ENCODE measurements at places on chromosomes 2 and 18. TPM values are rescaled to one million over a fixed set of nuclear protein-coding genes. Genes with fewer than 3 reads are reported as not detected.

The SERPINB12 gene
- total RNA-seq = not detected

The FZD7 gene
- total RNA-seq = 0.30 TPM

The DES gene
- total RNA-seq = not detected

The TMEM247 gene
- not detected for total RNA-seq

The EHD3 gene
- 3.9 TPM for total RNA-seq

The ZFP36L2 gene
- 501 TPM for total RNA-seq

The TMEM198 gene
- total RNA-seq = 0.77 TPM

The UGT1A8 gene
- total RNA-seq = not detected

The FAM161A gene
- 2.1 TPM for total RNA-seq

The CNGA3 gene
- total RNA-seq = not detected

The C18orf54 gene
- 0.92 TPM for total RNA-seq

The ANKRD62 gene
- not detected for total RNA-seq

DNA sequence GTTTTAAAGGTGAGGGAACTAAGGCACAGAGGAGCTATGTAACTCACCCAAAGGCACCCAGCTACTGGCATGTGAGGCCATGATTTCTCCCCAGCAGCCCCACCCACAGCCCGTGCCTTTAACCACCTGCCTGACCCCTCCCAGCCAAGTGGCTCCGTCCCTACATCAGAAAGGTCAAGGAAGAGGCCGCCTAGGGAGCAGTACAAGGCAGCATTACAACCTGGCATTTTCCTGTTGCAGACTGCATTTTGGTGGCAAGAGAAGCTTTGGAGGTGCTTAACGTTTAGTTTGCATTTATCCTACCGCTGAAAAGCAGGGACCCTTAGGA lies 17.5 kb downstream of the STEAP3 start:
- no peak overlapping the region for H3K4me3 ChIP-seq
- peaks cover 4% of the 10 kb centered on the region for H3K4me1 ChIP-seq
- no peak overlapping the region for H3K27ac ChIP-seq
- no peak for DNase-seq
- no peaks in the 10 kb centered on the region for H3K36me3 ChIP-seq

DNA sequence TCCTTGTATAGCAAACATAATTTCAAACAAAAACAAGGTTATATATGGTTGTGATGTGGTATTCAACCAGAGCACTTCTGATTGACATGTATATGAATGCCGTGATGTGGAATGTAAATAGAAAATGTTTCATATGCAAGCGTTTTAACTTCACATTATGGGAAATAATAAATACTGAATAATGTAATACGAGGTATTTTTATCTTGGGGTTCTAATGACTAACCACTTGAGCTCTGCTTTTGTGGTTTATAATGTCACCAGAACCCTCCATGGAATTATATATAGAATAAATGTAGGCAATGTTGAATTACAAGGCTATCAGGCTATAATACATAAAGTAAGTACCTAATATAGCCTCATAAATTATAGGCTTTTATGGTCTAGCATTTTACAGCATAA lies 72.4 kb downstream of the ZNF521 start:
- H3K4me1 ChIP-seq = peaks cover 2% of the 10 kb centered on the region
- H3K27me3 ChIP-seq = no peaks in the 10 kb centered on the region
- no peak for DNase-seq
- H3K4me3 ChIP-seq = no peak overlapping the region
- H3K27ac ChIP-seq = no peak overlapping the region

DNA sequence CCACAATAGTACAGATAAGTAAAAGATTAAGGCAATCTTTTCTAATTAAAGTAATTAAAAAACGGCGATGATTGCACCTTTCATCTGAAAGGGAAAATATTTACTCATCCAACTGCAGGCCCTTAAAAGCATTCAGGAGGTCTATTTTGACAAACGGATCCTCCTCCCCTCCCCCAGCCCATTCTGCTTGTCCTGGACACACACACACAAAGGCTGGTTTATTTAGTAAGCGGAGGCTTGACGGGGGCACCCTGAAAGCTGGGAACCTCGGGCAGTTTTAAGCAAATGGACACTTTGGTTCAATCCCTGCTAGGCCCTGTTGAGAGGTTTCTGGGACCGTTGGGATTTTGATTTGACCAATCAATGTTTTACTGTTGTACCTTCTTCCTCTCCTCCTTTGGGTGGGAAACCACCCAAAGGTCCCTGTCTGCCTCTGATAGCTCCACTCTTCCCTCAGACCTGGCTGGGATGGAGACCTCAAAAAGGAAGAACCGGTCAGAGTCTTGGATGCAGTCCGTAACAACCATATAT lies 135.8 kb upstream of the HAAO start:
- H3K36me3 ChIP-seq = peaks cover 2% of the 10 kb centered on the region
- no peak overlapping the region for H3K27ac ChIP-seq
- H3K4me1 ChIP-seq = no peaks in the 10 kb centered on the region
- H3K27me3 ChIP-seq = peaks cover 12% of the 10 kb centered on the region

DNA sequence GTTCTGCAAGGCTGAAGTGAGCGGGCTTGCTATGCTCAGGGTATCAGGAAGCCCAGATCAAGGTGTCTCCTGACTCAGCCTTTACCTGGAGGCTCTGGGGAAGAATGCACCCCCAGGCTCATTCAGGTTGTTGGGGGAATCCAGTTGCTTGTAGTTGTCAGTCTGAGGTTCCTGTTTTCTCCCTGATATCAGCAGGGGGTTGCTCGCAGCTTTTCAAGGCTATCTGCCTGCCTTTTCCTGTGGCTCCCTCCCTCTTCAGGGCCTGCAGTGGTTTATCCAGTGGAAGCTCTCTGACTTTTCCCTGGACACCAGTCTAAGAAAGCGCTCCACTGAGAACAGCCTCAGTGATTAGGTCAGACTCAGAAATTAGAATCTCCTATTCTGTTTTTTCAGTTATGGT lies 116.6 kb downstream of the PTPRM start:
- no peak overlapping the region for H3K27ac ChIP-seq
- H3K27me3 ChIP-seq = no peaks in the 10 kb centered on the region
- no peaks in the 10 kb centered on the region for H3K36me3 ChIP-seq
- no peaks in the 10 kb centered on the region for H3K4me1 ChIP-seq

- H3K27me3 ChIP-seq = no peaks in the 10 kb centered on the region
- no peaks in the 10 kb centered on the region for H3K4me1 ChIP-seq
- no peak overlapping the region for H3K4me3 ChIP-seq
- H3K27ac ChIP-seq = no peak overlapping the region
- H3K36me3 ChIP-seq = no peaks in the 10 kb centered on the region
These were observed 196.5 kb downstream of the SATB2 start for GRCh38 chr2:199261239-199261638.

- no peaks in the 10 kb centered on the region for H3K36me3 ChIP-seq
- peaks cover 7% of the 10 kb centered on the region for H3K4me1 ChIP-seq
- no peak overlapping the region for H3K4me3 ChIP-seq
- H3K27me3 ChIP-seq = no peaks in the 10 kb centered on the region
- H3K27ac ChIP-seq = no peak overlapping the region
- no peak for DNase-seq
These were observed 90.6 kb upstream of the WDR75 start for GRCh38 chr2:189350540-189351209.

DNA sequence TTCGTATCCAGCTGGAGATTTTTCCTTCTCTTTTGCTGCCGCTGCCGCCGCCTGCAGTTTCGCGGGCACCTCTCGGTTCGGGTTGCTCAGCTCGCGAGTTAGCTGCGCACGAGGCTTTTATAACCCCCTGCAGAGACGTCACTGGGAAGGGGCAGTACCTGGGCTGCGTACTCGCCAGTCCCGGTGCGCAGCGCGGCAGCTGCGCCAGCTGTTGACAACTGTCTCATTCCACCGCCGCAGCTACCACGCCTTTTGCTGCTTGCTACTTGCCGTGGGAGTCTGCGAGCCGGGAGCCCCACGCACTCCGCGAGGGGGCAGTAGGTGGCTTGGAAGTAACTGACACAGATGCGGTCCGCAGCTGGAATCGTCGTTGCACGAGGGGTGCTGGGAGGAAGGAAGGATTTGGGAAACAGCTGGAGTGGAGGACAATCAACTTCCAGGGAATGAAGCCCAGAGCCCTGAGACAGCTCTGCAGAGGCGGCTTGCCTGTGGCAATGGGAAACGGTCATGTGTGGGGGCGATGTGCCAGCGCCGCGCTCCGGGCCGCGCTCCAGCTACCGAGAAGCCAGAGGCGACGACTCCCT lies at the start of gene TACR1:
TSS of gene TACR1 (minus strand) at position 93 of the 584 bp plus-strand sequence. CDS start 586 bp downstream, outside the sequence.
- H3K36me3 ChIP-seq = peaks cover 5% of the 10 kb centered on the region

GRCh38 chr2:6977113-6977741 lies 60.0 kb downstream of the RNF144A start:
- no peak overlapping the region for H3K27ac ChIP-seq
- DNase-seq = no peak
- no peaks in the 10 kb centered on the region for H3K4me1 ChIP-seq
- H3K27me3 ChIP-seq = no peaks in the 10 kb centered on the region
- H3K4me3 ChIP-seq = no peak overlapping the region

GRCh38 chr2:238127165-238128060 lies 11.1 kb upstream of the KLHL30 start:
- no peaks in the 10 kb centered on the region for H3K36me3 ChIP-seq
- H3K4me3 ChIP-seq = no peak overlapping the region
- no peaks in the 10 kb centered on the region for H3K27me3 ChIP-seq
- DNase-seq = no peak

- no peak for DNase-seq
- H3K4me1 ChIP-seq = peaks cover 3% of the 10 kb centered on the region
- H3K36me3 ChIP-seq = peaks cover 2% of the 10 kb centered on the region
- peaks cover 9% of the 10 kb centered on the region for H3K27me3 ChIP-seq
These were observed 68.8 kb upstream of the SPTBN1 start for GRCh38 chr2:54387059-54387991.

GRCh38 chr2:148658807-148659722 lies 14.5 kb downstream of the EPC2 start:
- DNase-seq = no peak
- no peaks in the 10 kb centered on the region for H3K27me3 ChIP-seq
- H3K4me1 ChIP-seq = peaks cover 37% of the 10 kb centered on the region

DNA sequence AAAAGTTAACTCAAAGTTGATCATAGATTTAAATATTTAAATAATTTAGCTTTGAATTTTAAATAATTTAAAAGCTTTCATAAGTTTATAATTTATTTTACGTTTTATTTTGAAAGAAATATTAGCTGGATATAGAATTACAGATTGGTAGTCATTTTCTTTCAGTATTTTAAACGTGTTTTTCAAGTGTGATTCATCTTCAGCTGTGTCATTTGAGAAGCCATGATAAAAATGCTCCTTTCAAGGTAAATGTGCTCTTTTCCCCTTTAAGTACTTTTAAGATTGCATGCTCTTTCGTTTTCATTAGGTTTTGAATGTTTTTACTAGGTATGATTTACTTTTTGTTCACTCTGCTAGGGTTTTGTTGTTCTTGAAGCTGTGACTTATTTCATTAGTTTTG lies 116.8 kb upstream of the FIGN start:
- no peaks in the 10 kb centered on the region for H3K4me1 ChIP-seq
- no peak for DNase-seq
- no peaks in the 10 kb centered on the region for H3K27me3 ChIP-seq
- no peak overlapping the region for H3K27ac ChIP-seq
- H3K36me3 ChIP-seq = no peaks in the 10 kb centered on the region

DNA sequence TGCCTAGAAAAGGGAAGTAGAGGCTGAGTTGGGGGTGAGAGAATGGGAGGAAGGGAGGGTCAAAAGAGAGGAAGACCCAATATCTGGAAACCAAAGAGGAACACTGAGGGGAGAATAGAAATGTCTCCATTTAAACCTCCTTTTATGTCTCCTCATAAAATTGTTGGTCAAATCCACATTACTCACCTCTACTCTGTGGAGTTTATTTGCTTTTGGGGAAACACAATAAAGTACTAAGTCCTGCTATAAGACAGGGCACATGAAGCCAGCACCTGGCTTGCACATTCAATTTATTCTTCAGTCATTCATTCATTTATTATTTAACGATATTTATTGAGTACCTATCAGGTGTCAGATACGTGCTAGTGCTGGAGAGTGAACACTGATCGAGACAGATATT lies 60.3 kb upstream of the NFE2L2 start:
- no peaks in the 10 kb centered on the region for H3K27me3 ChIP-seq
- H3K27ac ChIP-seq = no peak overlapping the region
- H3K4me3 ChIP-seq = no peak overlapping the region

- no peaks in the 10 kb centered on the region for H3K27me3 ChIP-seq
- DNase-seq = no peak
- no peaks in the 10 kb centered on the region for H3K36me3 ChIP-seq
These were observed 557.1 kb upstream of the MEX3C start for GRCh38 chr18:51754566-51754965.

GRCh38 chr18:56319953-56320352 lies 318.4 kb downstream of the TXNL1 start:
- no peak overlapping the region for H3K27ac ChIP-seq
- H3K36me3 ChIP-seq = no peaks in the 10 kb centered on the region

DNA sequence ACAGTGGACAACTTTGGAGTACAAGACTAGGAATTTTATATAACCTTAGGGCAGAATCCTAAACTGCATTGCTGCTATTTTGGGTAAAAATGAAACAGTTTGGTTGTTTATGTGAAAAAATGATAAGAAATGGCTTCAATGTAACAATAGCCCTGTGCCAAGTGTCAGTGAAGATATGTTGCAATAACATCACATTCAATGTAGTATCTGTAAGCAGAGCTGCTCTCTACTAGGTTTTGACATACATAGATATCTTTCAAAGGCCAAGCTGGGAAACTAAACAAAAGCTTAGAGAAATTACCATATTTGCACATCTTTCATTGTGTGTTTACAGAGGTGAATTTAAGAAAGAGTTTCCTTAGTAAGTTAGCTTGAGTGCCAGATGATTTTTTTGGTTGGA lies 135.0 kb upstream of the DOK6 start:
- no peaks in the 10 kb centered on the region for H3K4me1 ChIP-seq
- no peak overlapping the region for H3K4me3 ChIP-seq
- H3K27me3 ChIP-seq = no peaks in the 10 kb centered on the region
- no peak for DNase-seq
- no peak overlapping the region for H3K27ac ChIP-seq

DNA sequence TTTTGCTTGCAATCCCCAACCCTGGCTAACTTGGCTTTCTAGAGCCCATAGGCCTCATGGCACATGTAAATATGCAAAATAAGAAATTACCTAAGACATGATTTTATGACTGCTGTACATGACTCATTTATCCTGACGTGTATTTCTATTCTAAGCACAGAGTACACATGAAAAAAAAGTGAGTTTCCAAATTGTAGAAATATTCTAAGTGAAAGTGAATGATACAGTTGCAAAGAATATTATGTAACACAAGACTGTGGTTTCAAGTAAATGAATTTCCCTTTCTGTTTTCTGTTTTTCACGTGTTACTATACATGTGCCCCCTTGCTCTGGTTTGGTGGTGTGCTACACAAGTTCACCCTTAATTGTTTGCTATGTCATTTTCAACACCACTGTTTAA lies 162.4 kb downstream of the LRP1B start:
- no peak overlapping the region for H3K27ac ChIP-seq
- H3K4me1 ChIP-seq = no peaks in the 10 kb centered on the region

DNA sequence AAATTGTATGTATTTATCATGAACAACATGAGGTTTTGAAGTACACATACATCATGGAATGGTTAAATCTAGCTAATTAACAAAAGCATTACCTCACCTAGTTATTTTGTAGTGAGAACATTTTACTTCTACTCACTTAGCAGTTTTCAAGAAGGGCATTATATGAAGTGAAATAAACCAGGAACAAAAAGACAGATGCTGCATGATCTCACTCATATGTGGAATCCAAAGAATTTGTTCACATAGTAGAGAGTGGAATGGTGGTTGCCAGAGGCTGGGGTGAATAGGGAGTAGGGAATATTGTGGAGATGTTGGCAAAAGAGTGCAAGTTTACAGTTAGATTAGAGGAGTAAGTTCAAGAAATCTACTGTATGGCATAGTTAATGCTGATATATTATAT lies 292.0 kb downstream of the ASXL3 start:
- DNase-seq = no peak
- H3K4me1 ChIP-seq = no peaks in the 10 kb centered on the region
- no peak overlapping the region for H3K4me3 ChIP-seq

Measured in T-helper 17 cell (primary cell).